ENCODE measurements at places on chromosomes 1 and 21.

GRCh38 chr1:207502726-207503125, 6.8 kb downstream of the CR1 start:
- no peak for DNase-seq

- no peak for DNase-seq
Observed at GRCh38 chr1:234921266-234922062, 207.2 kb downstream of the TOMM20 start.

DNA sequence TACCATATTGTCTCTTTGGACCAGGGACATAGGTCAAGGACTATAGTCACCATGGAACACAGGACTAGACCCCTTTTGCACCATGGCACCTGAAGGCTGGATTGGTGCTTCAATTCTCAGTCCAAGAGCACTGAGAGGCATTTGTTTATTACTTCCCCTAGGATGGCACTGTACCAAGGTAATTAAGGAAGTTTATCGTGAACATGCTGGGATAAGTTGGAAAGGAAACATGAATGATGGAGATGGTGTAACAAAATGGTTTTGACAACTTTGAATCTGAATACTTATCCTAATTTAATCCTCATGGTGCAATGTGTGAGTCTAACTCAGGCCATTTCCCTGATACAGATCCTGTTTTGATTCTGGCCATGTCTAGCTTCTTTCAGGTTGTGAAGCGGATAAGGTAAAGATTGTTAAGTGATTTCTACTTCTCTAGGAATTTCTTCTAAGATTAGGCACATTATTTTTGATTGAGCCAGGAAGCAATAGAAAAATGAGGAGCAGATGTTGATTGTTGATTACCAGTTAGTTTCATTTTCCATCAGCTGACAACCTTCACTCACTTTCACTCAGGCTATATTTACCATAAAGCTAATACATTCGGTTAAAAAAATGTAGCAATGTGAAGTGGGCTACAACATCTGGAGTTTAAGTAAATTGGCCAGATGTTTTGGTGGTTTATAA, 37.3 kb upstream of the SIPA1L2 start:
- no peak for DNase-seq

DNA sequence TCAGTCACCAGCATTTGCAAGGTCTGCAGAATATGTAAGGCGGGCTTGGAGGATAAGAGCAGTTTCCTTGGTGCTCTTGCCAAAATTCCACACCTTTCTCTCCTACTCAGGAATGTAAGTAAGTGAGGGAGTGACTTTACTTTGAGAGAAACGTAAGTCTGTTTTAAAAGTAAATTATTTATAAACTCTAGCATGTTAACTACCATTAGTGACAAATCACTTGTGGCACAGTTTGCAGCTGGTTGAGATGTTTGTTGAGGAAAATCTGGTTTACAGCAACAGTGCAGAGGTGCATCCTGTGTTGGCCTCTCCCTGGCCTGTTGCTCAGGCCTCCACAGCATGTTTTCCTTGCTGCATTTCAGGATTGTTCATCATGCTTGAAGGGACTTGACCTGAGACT, 8.5 kb downstream of the CGN start:
- no peak for DNase-seq

Measured in fibroblast of skin of left quadriceps (primary cell).